ENCODE measurements at places on chromosomes 16 and 17.

DNA sequence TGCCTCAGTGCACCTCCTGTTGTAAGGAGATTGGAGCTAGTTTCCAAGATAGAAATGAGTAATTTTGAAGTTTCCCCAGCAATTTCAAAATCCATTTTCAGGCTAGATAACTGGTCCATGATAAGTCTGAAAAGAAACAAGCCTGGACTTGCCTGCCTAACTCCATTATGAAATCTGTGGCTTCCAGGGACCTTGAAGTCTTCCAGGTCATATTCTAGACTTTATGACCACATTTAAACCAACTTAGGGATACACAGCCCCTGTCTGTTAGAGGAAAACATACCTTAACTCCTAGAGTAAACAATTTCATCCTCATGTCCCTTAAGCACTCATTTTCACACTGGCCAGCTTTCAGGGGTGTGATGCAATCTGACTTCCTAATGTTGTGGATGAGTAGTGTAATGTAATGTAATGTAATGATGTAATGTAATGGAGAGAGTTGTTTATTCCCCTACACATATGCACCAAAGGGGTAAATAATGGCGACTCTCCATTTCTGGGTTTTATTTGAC lies 96.7 kb upstream of the FAM20A start:
- no peak for DNase-seq

GRCh38 chr16:10242916-10243315 lies 60.7 kb upstream of the GRIN2A start:
- no peak for DNase-seq

DNA sequence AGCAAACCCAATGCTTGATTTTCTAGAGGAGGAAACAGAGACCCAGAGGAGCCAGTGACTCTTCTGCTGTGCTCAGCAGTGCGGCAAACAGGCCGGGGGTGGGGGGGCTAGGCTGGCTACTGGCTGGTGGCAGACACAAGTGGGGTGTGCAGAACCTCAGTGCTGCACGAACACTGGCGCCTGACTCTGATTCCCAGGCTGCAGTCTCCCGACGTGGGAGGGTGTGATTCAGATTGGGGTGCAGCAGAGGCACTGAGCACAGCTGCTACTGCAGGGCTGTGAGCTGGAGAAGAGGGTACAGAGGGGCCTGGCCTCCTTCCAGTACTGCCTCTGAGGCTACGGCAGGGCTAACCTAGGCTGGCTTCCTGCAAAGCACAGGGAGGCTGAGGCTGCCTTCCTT lies 8.1 kb downstream of the RPL19 start:
- no peak for DNase-seq

- no peak for DNase-seq
Measured at GRCh38 chr16:56616608-56617211, 8.3 kb downstream of the MT2A start.

DNA sequence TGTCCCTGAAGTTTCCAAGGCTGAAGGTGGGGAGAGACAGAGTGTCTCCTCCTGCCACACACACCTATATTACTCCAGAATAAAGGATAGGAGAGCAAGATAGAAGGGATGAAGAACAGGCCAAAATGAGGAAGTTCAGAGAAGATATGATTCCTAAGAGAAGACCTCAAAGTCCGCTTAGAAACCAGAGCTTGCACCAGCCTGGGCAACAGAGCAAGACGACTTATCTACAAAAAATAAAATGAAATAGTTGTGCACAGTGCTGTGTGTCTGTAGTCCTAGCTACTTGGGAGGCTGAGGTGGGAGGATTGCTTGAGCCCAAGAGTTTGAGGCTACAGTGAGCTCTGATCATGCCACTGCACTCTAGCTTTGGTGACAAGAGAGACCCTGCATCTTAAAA lies 128.2 kb downstream of the HS3ST3B1 start:
- DNase-seq = no peak
